ENCODE measurements at places on chromosomes 1 and 21.

DNA sequence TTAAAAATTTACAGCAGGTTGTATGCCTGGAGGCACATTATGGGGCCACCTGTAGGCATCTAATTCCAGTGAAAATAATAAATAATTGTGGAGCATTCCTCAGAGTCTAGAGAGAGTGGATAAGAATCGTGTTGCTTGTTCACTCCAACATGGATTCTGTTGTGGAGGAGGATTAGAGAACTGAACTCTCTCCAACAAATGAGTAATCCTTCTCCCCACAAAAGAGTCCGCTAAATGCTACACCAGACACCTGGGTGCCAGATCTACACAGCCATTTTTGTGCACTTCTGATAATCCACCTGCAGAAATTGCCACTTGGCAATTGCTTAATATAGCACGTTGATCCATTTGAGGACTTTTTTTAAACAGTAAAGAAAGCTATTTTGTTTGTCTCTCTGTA, 113.7 kb upstream of the DPYD start:
- peak; percentile 9 for DNase-seq

DNA sequence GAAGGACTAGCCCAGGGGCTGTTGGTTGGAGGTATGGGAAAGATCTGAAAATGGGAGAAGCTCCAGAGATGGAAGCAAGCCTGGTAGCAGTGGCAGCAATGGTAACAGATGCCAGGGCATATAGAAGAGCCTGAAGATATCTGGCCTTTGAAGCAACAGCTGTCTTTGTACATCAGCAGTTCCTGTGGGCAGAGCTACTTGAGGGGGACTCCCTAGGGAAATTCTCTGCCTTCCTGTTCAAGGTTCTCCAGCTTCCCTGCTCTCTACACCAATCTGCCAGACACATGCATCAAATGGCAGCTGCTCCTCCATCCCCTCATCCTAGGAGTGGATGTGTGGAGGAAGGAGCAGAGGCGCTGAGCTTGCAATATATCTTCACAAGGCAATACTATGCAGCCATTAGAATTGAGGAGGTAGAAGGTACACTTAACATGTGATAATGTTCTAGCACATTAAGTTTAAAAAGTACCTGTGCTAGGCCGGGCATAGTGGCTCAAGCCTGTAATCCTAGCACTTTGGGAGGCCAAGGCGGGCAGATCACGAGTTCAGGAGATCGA, 2.2 kb downstream of the TMEM35B start:
- no peak for DNase-seq

- DNase-seq, result no peak
These were observed 216.9 kb upstream of the SAMSN1 start for GRCh38 chr21:14762734-14763694.

DNA sequence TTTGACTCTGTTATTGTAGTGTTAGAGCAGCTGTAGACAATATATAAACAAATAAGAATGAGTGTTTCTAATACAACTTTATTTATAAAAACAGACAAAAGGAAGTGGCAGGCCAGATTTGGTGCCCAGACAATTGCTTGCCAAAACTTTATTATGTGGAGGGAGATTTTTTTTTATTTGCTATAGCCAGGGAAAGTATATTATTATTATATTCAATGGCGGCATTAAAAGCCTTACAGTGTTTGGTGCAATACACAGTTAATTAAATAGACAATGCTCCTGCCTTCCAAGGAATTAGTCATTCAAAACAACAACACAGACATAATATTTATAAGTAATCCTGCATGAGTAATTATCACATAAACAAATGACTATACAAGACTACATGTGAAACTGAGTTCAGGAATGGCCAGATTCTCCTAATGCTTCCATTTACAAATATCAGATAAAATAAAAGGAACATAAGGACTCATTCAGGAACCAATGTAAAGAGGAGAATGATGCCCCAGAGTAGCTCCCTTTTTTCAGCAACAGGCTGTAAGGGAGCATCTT, 10.6 kb upstream of the RC3H1 start:
- peak; percentile 57 for DNase-seq

GRCh38 chr1:157469300-157469699, 83.0 kb downstream of the FCRL5 start:
- DNase-seq, result no peak

DNA sequence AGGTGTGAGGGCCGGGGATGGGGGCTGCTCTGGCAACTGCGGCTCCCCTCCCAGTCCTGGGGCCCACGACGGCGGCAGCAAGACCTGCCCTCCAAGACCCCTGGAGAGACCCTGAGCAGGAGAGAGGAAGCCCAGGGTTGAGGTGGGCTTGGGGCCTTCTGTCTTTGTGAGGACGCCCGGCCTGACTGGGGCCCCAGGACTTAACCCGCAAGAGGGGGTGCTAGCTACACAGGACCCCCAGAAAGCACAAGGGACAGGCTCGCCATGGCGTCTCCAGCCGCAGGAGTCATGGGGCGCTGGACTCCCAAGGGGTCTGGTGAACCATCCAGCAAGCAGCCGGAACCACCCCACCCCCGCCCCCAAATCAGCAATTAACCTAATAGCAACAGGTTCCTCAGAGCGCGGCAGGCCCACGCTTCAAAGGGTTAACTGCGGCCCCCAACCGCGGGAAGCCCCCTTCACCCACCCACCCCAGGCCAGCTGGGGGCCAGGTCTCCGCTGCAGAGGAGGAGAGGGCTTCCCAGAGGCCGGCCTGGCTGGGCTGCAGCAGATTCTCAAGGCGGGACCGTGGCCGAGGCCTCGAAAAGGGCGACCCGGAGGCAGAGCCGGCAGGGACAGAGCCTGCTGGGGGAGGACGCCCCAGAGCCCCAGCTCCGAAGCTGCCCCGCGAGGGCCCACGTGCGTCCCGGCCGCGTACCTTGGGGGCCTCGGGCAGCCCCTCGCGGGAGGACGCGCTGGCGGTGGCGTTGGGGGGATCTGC, 525 bp downstream of the C1QTNF12 start:
- DNase-seq, result no peak

DNA sequence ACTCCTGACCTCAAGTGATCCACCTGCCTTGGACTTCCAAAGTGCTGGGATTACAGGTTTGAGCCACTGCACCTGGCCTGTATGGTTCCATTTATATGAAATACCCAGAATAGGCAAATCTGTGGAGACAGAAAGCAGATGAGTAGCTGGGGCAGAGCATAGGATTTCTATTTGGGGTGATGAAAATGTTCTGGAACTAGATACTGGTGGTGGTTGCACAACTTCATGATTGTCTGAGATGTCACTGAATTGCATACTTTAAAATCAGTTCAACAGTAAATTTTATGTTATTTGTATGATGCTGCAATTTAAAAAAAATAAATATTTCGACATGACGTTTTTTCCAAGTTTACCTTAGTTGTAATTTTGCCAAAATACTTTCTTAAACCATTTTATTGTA, 23.9 kb downstream of the ITSN1 start:
- no peak for DNase-seq

DNA sequence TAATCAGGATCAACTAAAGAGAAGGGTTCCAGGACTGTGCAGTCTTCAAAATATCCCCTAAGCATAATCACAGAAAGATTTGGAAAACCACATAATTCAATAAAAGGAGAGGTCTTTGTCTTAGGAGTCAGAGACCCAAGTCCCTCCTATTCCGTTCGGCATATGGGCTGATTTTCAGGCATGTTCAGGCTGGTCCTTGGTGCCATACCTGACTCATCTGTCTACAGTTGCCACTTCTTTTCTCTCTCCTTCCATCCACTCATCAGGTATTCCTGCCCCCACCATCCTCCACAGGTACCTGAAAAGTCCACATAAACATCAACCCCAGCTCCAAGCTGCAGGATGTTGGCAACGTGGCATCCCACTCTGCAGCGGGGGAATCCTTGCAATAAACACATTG, 29.7 kb upstream of the RPL11 start:
- DNase-seq, result peak; percentile 92

- DNase-seq, result no peak
These were observed 195.3 kb upstream of the USP25 start for GRCh38 chr21:15534450-15534886.

DNA sequence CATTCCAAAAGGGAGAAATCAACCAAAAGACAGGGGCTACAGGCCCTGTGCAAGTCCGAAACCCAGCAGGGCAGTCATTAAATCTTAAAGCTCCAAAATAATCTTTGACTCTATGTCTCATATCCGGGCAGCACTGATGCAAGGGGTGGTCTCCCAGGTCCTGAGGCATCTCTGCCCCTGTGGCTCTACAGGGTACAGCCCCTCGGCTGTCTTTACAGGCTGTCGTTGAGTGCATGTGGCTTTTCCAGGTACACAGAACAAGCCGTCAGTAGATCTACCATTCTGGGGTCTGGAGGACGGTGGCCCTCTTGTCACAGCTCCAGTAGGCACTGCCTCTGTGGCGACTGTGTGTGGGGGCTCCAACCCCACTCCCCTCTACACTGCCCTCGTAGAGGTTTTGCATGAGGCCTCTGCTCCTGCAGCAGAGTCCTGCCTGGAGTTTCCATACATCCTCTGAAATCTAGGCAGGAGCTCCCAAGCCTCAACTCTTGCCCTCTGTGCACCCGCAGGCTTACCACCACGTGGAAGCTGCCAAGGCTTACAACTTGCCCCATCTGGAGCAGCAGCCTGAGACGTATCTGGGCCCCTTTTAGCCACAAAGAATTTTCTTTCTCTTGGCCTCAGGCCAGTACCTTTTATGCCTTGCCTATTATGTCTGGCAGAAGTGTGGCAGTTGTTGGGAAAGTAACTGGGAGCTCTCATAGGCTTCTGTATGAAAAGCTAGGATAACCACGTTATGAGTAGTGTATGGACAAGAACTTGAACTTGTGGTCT, 52.5 kb downstream of the POU2F1 start:
- DNase-seq, result peak; percentile 21

- DNase-seq, result no peak
These were observed 27.4 kb upstream of the GPR25 start for GRCh38 chr1:200845360-200845759.

All from epithelial cell of esophagus (primary cell).